ENCODE measurements at places on chromosomes 3 and 15.

- no peak for DNase-seq
Observed at GRCh38 chr15:40991355-40991754, 38.1 kb downstream of the CHAC1 start.

- DNase-seq = peak; percentile 91
Observed at GRCh38 chr3:14563946-14564539, 23.9 kb upstream of the GRIP2 start.

DNA sequence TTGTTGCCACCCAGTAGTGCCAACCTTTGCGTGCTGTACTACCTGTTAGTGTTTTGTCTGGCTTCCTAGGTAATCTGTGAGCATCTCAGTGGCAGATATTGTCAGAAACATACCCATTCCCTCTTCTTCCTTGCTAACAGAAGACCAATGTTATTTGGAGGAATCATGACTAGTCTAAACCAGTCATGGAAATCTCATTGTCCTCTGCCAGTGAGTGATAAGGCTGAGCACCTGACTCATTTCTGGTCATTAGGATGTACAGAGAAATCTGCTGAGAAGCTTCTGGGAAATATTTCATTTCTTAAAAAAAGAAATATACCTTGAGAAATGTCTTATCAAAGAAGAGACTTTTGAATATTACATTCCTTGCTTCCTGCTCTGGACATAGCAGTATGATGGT is 70.1 kb upstream of the CDV3 start:
- no peak for DNase-seq

GRCh38 chr3:58206406-58207011 is 4.3 kb downstream of the DNASE1L3 start:
- no peak for DNase-seq

GRCh38 chr3:23710555-23710954 is 95.2 kb upstream of the UBE2E1 start:
- no peak for DNase-seq

- no peak for DNase-seq
Observed at GRCh38 chr3:140580746-140581145, 97.1 kb upstream of the TRIM42 start.
